Peyer's patch (tissue), 4 donors: ENCODE measurements at places on chromosomes 7 and 10. TPM values are rescaled to one million over a fixed set of nuclear protein-coding genes. Genes with fewer than 3 reads are reported as not detected.

- H3K4me1 ChIP-seq = no peaks in the 10 kb centered on the region
- no peaks in the 10 kb centered on the region for H3K27me3 ChIP-seq
- no peak overlapping the region for H3K27ac ChIP-seq
- DNase-seq = no peak
- H3K4me3 ChIP-seq = no peak overlapping the region
Observed at GRCh38 chr7:130695840-130696239, 9.5 kb upstream of the TSGA13 start.

DNA sequence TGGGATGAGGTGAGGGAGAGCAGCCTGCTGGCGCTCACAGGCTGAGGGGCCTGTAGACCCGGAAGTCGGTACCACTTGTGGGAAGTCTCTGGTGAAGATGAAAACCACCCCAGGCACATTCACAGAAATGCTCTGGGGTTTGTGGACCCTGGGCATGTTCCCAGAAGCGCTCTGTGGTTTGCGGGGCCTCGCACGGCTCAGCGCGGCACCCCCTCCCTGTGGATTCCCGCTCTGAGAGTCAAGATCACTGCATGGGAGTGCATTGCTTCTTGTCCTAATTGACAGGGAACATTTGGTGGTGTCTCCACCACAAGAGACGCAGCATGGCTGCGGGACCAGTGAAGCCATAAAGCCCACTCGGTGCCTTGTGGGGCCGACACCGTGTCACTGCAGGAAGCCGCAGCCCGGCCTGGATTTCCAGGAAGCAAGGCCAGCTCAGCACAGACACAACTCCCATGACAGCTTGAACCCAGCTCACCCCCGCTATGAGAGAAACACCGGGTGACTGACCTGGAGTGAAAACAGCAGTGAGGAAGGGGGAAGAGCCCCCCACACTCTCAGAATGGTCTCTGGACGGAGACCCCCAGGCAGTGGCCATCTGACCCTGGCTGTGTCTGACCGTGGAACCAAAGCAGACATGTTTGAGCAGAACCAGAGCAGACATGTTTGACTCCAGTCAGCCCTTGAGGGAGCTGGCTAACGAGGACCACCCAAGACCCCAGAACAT, 157.2 kb downstream of the PTPRN2 start:
- DNase-seq = no peak
- no peaks in the 10 kb centered on the region for H3K4me1 ChIP-seq
- H3K36me3 ChIP-seq = no peaks in the 10 kb centered on the region
- H3K27ac ChIP-seq = no peak overlapping the region

- no peaks in the 10 kb centered on the region for H3K36me3 ChIP-seq
- H3K4me3 ChIP-seq = no peak overlapping the region
- H3K27ac ChIP-seq = no peak overlapping the region
- no peaks in the 10 kb centered on the region for H3K27me3 ChIP-seq
- H3K4me1 ChIP-seq = peaks cover 6% of the 10 kb centered on the region
Observed at GRCh38 chr7:69434398-69434815, 163.9 kb upstream of the AUTS2 start.

DNA sequence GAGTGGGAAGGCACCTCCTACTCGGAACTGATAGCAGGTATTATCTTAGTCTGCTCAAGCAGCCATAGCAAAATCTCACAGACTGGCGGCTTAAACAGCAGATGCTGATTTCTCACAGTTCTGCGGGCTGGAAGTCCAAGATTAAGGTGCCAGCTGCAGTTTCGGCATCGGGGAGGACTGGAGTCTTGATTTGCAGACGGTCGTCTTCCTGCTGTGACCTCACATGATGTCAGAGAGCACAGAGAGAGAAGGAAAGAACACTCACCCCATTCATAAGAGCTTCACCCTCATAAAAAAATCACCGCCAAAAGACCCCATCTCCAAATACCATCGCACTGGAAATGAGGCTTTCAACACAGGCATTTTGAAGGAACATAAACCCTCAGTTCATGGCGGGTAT, 216.5 kb upstream of the PITRM1 start:
- no peak for DNase-seq
- no peaks in the 10 kb centered on the region for H3K27me3 ChIP-seq
- H3K4me1 ChIP-seq = no peaks in the 10 kb centered on the region
- H3K4me3 ChIP-seq = no peak overlapping the region

- H3K36me3 ChIP-seq = no peaks in the 10 kb centered on the region
- no peak overlapping the region for H3K27ac ChIP-seq
- no peaks in the 10 kb centered on the region for H3K4me1 ChIP-seq
- no peak overlapping the region for H3K4me3 ChIP-seq
- no peaks in the 10 kb centered on the region for H3K27me3 ChIP-seq
Observed at GRCh38 chr10:84015877-84016595, 123.3 kb upstream of the GHITM start.

DNA sequence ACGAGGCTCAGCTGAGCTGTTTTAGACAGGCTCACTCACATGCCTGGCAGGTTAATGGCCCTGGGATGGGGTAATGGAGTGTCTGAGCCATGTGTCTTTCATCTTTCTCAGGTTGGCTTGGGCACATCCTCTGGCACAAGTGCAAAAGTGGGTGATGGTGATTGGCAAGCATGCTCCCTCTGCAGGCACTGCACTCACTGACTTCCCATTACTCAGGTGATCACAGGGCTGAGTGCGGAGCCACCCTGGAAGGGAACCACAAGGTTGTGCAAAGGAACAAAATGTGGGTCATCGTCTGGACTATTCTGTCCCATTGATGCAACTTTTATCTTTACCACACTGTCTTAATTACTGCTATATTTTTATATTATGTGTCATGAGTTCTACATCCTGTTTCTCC, 244.1 kb upstream of the AKR1E2 start:
- H3K36me3 ChIP-seq = no peaks in the 10 kb centered on the region
- H3K27me3 ChIP-seq = no peaks in the 10 kb centered on the region
- no peaks in the 10 kb centered on the region for H3K4me1 ChIP-seq

DNA sequence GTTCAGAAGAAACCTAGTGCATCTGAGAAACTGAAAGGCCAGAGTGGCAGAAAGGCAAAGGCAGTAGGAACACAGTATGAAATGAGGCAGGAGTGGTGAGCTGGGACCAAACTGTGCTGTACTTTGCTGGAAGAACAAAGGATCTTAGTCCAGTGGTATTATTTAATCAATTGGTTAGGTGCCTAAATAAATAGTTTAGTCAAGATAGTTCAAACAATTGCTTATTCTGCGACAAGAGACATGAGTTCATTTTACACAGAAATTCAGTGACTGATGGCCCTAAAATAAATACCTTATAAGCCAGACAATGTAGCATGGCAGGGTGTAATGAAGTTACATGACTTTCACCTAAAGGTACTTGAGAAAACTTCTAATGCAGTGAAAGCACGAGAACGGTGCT, 181.8 kb upstream of the LRRN3 start:
- no peaks in the 10 kb centered on the region for H3K4me1 ChIP-seq
- H3K27me3 ChIP-seq = no peaks in the 10 kb centered on the region
- H3K4me3 ChIP-seq = no peak overlapping the region
- H3K27ac ChIP-seq = no peak overlapping the region
- H3K36me3 ChIP-seq = no peaks in the 10 kb centered on the region
- no peak for DNase-seq

GRCh38 chr7:106731187-106731586, 70.2 kb upstream of the CCDC71L start:
- no peak for DNase-seq
- H3K27me3 ChIP-seq = no peaks in the 10 kb centered on the region

DNA sequence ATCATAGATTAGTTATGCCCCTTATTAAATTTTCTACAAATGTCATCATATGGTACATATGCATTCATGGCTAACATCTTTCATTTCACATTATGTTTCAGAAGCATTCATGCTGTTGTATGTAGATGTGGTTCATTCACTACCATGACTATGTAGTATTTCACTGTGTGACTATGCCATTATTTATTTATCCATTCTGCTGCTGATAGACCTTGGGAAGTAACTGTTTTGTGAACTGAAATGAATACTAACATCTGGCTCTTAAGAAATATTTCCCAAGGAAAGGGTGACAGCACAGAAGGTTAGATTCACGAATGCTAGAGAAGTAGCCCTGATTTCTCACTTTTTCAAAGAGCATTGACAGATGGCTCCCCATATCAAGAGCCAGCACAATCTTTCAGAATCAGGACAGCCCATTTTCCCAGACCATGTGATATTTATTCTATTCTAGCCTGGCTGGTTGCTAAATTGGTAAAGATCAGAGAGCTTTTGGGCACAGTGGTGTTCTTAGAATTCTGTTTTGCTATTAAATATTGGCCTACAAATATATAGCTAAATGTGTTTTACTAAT, 157.4 kb downstream of the DYNC1I1 start:
- no peak overlapping the region for H3K27ac ChIP-seq
- no peak overlapping the region for H3K4me3 ChIP-seq

DNA sequence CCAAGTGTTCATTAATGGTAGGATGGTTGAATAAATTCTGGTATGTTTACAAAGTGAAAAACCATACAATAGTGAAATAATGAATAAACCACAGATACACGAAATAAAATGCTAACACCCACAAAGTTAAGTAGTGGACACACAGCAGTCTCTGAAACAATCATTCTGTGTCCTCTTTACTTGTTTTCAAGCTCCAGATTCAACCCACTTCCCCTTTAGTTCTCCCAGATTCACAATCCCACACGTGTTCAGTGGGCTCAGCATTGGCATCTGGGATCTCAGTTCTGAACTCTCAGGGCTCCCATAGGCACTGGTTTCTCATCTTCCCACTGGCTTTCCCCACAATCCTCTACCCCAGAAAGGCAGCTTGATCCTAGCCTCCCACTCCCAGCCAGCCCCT, 44.9 kb downstream of the SEM1 start:
- H3K27me3 ChIP-seq = no peaks in the 10 kb centered on the region
- no peak overlapping the region for H3K4me3 ChIP-seq
- H3K27ac ChIP-seq = no peak overlapping the region
- no peaks in the 10 kb centered on the region for H3K36me3 ChIP-seq
- no peaks in the 10 kb centered on the region for H3K4me1 ChIP-seq

DNA sequence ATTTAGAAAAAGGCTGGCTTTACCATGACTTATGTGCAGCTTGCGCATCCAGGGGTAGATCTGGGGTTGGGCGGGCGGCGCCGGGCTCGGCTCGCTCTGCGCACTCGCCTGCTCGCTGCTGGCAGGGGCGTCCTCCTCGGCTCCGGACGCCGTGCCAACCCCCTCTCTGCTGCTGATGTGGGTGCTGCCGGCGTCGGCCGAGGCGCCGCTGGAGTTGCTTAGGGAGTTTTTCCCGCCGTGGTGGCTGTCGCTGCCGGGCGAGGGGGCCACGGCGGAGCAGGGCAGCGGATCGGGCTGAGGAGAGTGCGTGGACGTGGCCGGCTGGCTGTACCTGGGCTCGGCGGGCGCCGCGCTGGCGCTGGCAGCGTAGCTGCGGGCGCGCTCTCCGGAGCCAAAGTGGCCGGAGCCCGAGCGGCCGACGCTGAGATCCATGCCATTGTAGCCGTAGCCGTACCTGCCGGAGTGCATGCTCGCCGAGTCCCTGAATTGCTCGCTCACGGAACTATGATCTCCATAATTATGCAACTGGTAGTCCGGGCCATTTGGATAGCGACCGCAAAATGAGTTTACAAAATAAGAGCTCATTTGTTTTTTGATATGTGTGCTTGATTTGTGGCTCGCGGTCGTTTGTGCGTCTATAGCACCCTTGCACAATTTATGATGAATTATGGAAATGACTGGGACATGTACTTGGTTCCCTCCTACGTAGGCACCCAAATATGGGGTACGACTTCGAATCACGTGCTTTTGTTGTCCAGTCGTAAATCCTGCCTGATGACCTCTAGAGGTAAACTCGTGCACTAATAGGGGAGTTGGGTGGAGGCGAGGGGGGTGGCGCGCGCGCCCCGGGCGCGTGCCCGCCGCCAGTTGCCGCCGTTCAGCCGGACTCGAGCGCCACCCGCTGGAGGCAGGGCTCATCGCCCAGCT, at the start of gene HOXA5:
TSS of gene HOXA5 (minus strand) at position 659 of the 927 bp plus-strand sequence. CDS start at position 585, 74 bp downstream.
- no peaks in the 10 kb centered on the region for H3K27me3 ChIP-seq
- H3K4me3 ChIP-seq = peak within 1 kb of the TSS; percentile 50
- no peaks in the 10 kb centered on the region for H3K36me3 ChIP-seq
- H3K4me1 ChIP-seq = no peaks in the 10 kb centered on the region
- H3K27ac ChIP-seq = peak within 1 kb of the TSS; percentile 73
- DNase-seq = peak; percentile 84

DNA sequence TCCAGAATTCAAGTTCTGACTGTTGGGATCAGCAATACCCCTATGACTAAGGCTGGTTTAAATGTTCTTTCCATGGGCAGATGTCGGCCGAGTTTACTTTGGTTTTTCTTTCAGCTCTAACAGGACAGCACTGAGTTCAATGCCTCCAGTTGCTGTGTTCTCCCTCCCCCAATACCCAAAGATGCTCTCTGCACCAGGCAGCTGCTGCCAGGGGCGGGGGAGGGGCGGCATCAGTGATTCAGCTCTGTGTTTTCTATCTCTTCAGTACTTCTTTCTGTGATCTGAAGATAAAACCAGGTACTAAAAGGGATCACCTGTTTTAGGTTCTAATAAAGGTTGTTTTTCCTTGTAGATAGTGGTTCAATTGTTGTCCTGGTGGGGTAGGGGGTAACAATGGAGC, 576.7 kb upstream of the POT1 start:
- H3K4me1 ChIP-seq = no peaks in the 10 kb centered on the region
- no peaks in the 10 kb centered on the region for H3K27me3 ChIP-seq
- H3K4me3 ChIP-seq = no peak overlapping the region
- DNase-seq = no peak
- no peak overlapping the region for H3K27ac ChIP-seq

DNA sequence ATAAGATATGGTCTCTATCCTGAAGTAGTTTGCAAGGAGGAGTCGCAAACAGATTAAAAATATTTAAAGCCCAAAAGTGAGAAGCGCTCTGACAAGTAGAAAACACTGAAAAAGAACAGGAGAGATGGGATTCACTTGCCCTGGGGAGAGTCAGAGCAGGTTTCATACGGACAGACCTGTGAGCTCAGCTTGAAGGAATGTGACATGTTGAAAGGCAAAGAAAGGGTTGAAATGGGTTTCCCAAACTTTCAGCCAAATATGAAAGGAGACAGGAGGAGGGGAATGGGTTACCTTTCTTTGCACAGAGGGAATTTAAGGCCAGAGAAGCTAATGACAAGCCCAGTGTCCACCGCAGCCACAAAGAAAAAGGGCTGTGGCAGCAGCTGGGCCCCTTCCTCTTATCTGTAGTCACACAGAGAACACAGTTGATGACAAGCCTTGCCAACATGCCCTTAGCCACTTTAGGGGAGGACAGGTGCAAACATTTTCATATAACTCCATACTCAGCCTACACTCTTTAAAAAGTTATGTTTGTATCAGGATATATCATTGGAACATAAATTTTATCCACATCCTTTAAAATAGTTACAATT, 14.9 kb downstream of the HOXA1 start:
- H3K36me3 ChIP-seq = no peaks in the 10 kb centered on the region
- H3K27ac ChIP-seq = no peak overlapping the region
- DNase-seq = no peak
- no peaks in the 10 kb centered on the region for H3K4me1 ChIP-seq
- H3K4me3 ChIP-seq = no peak overlapping the region

Gene HYAL4
- 0.53 TPM for total RNA-seq

Gene GBX1
- not detected for total RNA-seq

Gene CLRN3
- total RNA-seq = 215 TPM

Gene AGAP9
- 61.9 TPM for total RNA-seq

Gene PLAC9
- 7.4 TPM for total RNA-seq

Gene CAPZA2
- total RNA-seq = 53.1 TPM

Gene EPO
- not detected for total RNA-seq

Gene MYH16
- total RNA-seq = not detected
